Stimulated activated CD8-positive, alpha-beta memory T cell treated with anti-CD3 and anti-CD28 coated beads, Interleukin-12 subunit alpha, Interleukin-12 subunit beta, amount 100 ng/mL, for 1 hour (primary cell): ENCODE measurements at places on chromosomes 5 and 9.

- DNase-seq: no peak
Measured at GRCh38 chr5:137718611-137719010, 17.3 kb downstream of the KLHL3 start.

DNA sequence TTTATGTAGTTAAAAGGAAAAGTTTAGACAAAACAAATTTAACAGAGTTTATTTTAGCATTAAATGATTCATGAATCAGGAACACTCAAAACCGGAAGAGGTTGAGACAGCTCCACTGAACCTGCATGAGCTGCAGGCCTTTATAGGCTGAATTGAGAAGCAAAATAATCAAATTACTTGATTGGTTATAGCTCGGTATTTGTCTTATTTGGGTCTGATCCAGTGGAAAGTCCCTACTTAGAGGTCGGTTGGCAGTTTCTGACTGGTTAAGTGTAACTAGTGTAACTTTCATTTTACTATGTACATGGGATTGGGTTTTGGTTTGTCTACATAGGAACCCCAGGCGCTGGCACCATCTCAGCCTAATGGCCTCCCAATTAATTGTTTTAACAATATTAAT, 74.1 kb upstream of the PIK3R1 start:
- DNase-seq: no peak

GRCh38 chr5:64925123-64925522, 156.4 kb downstream of the CWC27 start:
- no peak for DNase-seq

DNA sequence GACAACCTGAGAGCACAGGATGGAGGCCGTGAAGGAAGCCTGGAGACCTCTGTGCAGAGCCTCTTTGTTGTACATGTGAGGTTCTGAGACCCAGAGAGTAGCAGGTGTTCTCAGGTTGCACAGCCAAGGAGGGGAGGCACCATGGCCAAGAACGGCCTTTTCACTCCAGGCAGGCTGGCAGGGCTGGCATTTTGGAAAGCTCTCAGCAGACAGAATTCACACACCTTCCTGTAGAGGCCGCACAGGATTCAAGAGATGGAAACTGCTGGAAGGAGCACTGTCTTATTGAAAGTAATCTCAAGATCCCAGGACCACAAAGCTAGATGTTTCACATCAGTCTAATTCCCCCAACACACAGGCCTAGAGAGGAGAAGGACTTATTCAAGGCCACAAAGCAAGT, 52.8 kb upstream of the XPA start:
- no peak for DNase-seq

- DNase-seq: no peak
Measured at GRCh38 chr5:60497706-60498500, 202.1 kb downstream of the DEPDC1B start.

GRCh38 chr9:134186471-134187109, 22.2 kb upstream of the RNU6ATAC start:
- DNase-seq: no peak

DNA sequence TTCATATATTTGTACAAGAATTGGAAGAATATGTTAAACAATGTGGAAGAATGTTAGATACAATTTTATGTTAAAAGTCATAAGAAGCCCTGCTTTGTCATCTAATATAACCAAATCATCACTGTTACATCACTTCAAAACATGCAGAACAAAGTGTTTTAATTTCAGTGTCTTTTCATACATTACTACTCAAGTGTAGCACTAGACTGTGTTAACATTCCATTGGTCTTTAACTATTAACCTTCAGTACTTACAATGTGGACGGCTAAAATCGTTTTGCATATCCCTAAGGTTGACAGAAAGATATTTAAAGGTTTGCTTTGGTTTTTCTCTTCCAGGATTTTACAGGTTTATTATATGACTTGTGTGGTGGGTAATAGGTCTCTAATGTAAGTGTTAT, 50.9 kb downstream of the VCAN start:
- DNase-seq: no peak

DNA sequence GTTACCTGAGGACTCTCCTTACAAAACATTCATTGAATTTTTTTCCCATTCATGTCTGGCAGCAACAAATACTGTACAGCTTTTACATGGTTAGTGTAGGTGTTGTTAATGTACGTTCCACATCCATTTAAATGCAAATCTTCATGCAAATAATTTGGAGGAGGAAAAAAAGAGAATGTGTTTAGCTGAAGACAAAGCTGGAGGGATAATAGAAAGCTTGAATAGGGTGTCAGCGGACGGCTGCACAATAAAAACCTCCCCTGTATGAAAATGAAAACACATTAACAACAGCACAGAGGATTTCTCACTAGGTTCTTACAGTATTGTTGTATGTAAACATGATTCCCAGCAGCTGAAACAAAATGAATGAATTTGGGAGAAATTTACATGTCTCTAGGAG, 231.5 kb downstream of the ZNF608 start:
- no peak for DNase-seq

- peak; percentile 70 for DNase-seq
Measured at GRCh38 chr5:139273572-139274289, 19.8 kb upstream of the MATR3 start.
